ENCODE measurements at places on chromosomes 12 and 14.

DNA sequence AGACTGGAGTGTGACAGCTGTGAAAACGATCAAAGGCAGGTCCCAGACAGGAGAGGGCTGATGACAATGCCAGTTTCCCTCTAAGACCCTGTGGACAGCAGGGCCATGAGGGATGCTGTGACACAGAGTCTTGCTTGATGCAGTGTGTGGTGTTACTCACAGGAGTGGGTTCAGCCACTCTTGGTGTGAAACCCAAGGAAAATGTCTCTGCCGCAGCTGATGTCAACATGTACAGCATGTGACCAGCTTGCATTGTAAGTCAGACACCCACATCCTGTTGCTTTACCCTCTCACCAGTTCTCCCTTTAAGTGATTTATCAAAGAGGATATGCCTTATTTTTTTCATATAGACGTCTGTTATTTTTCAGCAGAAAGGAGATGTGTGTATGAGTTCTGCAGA is 268.6 kb downstream of the BTG1 start:
- peak; percentile 90 for DNase-seq

DNA sequence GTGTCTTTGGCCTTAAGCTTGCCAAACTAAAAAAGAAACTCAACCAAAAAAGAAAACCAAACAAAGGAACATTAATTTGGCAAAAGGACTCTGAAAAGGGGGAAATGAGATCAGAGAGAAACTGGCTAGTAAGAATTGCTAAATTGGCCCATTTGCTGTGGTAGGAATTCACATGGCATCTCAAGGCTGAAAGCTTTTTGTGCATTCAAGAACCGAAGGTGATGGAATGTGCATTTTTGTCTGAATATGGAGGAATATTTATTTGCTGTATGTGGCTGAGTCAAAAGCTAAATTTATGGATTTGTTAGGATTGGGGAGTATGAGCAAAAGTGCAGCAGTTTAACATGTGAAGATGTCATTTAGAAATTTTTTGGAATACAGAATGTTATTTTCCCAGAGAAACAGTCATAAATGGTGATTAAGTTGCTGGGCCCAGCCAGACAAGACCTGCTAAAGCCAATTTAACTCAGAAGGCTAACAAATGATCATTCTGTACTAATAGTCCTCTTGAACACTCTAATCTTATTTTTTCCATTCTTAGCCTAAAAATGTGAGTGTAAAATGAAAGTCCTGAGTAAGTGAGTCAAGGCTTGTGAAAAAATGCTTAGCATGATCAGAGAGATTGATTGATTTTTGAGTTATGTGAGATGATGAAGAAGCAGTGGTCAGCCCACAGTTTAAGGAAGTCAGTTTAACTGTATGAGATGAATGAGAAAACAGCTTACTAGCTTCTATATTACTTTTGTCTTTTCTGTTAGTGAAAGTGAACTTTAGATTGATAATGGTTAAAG is 94.1 kb downstream of the ANO6 start:
- no peak for DNase-seq

- DNase-seq = peak; percentile 14
These were observed 127.2 kb downstream of the CMAS start for GRCh38 chr12:22173177-22173576.

GRCh38 chr12:49941556-49942511 is 8.7 kb upstream of the AQP2 start:
- no peak for DNase-seq

DNA sequence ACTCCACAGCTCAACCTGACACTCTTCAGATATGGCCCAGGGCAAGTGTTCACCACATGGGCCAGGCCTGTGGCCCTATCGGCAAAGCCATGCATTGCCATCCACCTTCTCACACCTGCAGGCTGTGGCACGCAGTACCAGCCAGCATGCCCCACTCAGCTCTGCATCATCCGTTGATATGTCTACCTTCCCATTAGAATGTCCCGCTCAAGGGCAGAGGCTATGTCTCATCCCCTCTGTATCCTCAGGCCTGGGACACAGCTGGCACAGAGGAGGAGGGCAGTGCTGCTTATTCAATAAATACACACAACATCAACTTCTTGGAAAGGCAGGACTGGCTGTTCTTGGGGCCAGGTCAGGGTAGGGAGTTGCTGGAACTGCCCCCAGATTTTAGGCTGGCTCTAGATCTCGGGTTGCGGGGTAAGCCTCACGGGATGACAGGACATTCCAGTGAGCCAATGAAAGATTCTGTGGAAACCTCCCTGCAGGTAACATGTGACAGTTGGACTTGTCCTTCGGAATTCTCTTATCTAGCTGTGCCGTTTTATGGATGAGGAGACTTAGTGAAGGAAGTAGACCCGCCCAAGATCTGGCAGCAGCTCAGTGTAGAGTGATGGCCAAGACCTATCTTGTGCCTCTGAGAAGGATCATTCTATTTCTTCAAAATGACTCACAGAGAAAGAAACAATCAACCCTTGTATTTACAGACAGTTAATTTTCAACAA is 25.6 kb downstream of the SYNE3 start:
- DNase-seq = no peak

DNA sequence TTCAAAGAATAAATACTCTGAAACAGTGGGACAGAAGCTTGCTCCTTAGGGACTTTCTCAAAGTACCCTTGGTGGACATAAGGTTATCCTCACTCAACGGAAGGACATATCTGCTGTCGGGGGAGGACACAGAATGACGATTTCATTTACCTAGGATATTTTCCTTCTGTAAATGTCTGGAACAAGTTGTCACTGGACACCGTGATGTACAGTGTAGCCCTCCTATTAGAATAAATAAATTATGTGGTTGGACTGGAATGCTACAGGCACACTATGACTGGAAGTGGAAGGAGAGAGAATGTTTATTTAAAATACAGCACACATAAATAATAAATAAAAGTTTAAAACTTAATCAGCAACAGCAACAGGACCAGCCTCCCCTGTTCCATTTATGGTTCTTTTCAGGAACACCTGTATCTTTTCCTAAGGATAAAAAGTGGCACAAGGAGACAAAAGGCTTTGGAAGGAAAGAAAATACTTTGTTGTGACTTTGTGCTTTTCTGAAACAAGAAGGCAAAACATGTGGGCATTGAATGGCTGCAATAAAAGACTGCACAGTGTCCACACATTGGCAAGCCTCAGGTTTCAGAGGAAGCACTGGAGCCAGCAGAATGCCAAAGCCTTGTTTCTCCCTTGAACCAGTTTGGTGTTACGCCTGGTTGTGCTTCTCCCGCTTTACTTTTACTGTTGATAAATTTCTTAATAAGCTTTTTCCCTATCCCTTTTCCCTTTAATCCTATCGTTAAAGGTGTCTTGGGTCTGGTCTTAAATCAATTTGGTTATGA is 36.8 kb downstream of the FGD4 start:
- DNase-seq = no peak

DNA sequence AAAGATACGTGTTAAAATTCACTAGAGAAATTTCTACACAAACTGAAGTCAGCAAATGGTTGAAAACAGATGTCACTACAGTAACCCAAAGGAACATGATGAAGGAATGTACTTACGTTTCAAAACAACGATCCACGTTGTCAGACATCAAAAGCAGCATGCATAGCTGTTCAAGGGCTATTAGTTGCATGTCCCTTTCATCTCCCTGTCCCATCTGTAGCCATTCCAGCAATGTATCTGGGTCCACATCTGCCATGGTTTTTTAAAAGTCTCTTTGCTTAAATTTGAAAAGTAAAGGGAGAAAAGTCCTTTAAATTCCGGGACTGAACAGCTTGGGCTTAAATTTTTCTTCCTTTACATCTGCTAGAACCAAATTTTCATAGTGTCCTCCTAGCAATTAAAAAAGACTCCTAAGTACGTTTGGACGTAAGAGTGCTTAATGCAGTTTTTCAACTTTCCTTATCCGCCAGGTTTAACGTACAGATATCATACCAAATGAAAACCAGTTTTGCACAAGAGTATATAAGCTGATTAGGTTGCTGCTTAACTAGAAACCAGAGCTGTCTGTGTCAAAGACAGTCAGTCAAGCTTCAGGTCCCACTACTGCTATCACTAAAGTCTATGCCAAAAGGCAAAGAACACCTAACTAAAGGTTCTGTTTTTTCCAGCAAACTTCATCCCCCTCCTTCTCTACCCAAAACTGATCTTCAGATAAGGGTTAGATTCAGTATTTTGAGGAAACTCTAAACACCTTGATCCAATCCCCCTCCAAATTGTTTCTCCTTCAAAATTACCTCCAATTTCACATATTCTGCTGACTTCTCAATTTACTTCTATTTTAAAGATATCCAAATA is 1.7 kb downstream of the HECTD1 start:
- DNase-seq = peak; percentile 34

DNA sequence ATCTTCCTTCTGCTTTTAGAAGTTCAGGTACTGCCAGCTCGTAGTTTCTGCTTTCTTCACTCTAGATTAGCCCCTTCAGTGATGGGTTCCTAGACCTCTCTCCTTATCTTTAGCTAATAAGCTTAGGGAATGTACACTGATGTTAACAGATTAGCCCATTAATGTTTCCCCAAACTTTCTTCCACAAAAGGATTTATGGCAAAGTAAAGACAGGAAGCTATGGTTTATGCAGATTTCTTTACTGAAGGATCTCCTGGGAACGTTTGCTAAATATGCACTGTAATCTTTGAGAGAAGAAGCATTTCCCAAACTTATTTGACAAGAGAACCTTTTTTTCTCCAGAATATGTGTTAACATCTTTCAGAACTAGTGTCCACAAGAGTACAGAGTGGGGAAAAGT is 4.2 kb downstream of the SOCS4 start:
- DNase-seq = no peak

- no peak for DNase-seq
These were observed 71.1 kb downstream of the B4GALNT3 start for GRCh38 chr12:530821-531220.

- no peak for DNase-seq
These were observed 43.8 kb downstream of the LRCOL1 start for GRCh38 chr12:132566516-132567131.

GRCh38 chr12:131221957-131222328 is 268.2 kb downstream of the ADGRD1 start:
- no peak for DNase-seq

DNA sequence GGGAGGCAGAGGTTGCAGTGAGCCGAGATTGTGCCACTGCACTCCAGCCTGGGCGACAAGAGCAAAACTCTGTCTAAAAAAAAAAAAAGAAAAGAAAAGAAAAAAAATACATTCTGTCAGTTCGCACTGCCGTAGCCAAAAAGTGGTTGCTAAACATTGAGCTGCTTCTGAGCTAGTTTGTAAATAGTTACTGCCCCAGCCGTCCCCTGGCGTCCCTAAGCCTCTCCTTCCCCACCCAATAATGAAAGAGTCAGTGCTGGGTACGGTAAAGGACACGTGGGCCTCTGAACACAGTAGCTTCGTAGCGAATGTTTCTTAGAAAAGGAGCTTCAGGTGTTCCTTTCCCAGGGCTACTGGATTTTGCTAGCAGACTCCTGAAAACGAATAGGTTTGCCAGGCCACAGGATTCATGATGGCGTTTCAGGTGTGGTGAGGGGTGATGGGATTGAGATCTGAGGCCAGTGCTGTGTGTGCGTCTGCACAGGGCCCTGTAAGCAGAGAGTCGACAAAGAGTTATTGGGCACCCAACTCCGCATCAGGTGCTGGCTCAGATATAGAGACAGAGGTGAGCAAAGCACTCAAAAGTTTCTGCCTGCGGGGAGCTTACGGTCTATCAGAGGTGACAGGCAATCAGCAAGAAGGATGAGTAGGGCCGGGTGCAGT is 94.1 kb downstream of the LGMN start:
- DNase-seq = no peak

DNA sequence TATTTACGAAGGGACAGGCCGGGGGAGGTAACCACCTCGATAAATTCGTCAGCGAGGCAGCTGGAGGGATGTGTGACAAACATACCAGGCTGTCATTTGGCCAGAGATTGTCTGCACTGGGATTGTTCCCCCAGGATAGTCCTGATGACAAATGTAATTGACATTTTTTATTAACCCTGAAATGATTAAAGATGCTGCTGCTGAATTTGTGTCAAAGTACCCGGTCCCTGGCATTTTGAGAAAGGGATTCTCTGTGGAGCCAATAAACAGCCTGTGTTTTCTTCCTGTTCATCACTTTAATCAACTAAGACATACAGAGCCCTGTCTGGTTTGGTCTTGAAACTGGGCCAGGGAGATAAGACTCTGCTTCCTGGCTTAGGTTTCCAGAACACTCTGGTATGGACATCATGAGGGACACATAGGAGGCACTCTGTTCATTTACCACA is 117.6 kb downstream of the SLC25A47 start:
- DNase-seq = no peak

- no peak for DNase-seq
These were observed 62.4 kb upstream of the MED13L start for GRCh38 chr12:116339800-116340371.

DNA sequence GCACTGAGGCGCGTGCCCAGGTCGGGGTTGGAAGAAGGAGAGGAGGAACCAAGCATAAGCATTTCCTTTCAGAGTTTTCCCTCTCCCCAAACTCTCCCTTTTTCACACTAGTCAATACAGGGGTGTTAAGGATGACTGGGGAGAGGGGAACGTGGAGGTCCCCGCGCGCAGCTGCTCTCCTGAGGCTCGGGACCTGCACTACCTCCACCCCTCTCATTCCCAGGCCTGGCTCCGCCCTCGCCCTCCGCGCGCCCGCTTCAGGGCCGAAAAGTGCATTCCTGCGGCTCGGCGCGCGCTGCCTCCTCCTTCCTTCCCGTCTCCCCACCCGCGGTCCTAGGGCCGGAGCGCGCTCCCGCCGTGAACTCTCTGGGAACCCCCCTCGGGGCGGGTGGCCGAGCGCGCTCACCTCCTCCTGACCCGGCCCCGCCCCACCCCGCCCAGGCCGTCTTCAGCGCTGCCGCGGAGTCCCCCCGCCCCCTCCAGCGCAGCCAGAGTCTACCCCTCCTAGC is 11.3 kb downstream of the RARG start:
- peak; percentile 96 for DNase-seq

GRCh38 chr12:32896432-32897280 is at the start of gene PKP2:
PKP2 (minus strand) TSS chr12:32896777; CDS start chr12:32896731, 46 bp downstream.
- peak; percentile 88 for DNase-seq

DNA sequence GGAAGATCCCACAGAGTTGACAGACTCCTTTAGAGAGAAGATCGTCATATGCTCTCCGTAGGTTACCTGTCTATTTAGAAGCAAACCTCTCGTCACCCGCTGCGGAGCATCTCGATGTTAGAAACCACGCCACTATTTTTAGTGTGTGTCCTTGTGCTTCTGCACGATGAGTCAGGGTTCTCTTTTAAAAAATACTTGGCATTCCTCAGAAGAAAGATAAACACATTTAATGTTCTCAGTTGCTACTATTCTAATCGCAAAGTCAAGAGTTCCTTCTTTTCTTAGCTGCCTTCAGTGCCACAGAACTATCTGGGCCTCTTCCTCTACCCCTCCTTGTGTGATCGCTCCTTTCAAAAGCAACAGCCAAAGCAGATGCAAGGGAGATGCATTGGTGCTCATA is 192.4 kb downstream of the PELI2 start:
- no peak for DNase-seq

DNA sequence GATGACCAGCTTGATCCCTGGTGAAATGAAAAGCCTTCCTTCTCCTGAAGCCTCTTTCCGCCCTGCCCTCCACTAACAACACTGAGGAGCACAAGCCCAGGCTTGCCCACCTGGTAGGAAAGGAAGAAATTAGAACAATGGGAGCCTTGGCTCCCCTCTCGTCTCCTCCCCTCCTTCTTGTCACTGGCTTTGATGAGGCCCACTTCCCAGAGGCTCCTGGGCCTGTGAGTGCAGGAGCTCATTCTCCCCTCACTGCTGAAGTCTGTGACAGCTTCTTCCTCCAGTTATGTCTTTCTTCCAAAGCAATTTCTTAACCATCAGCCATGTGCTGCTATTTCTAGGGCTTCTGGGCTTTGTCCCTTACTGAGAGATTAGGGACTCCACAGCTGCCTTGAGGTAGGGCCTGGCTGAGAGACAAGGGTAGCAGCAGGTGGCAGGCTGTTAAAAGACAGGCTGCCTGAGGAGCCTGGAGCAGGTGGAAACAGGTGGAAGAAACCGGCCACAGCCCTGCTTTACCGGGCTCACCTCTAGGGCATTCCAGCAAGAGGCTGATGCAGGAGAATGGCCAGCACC is 53.6 kb upstream of the SRSF5 start:
- peak; percentile 87 for DNase-seq

All from DMS53 (cell line).